ENCODE measurements at places on chromosomes 16 and 17. TPM values are rescaled to one million over a fixed set of nuclear protein-coding genes. Genes with fewer than 3 reads are reported as not detected.

GRCh38 chr16:67661886-67662652, 1.3 kb downstream of the PARD6A start:
- no peak for DNase-seq
- no peak overlapping the region for H3K4me3 ChIP-seq
- H3K27ac ChIP-seq: peak overlapping the region; percentile 97
- no peaks in the 10 kb centered on the region for H3K27me3 ChIP-seq
- peaks cover 22% of the 10 kb centered on the region for H3K36me3 ChIP-seq
- H3K4me1 ChIP-seq: peaks cover 18% of the 10 kb centered on the region

Gene ALOX15B
- total RNA-seq: not detected

Gene GDPD3
- 7.9 TPM for total RNA-seq

DNA sequence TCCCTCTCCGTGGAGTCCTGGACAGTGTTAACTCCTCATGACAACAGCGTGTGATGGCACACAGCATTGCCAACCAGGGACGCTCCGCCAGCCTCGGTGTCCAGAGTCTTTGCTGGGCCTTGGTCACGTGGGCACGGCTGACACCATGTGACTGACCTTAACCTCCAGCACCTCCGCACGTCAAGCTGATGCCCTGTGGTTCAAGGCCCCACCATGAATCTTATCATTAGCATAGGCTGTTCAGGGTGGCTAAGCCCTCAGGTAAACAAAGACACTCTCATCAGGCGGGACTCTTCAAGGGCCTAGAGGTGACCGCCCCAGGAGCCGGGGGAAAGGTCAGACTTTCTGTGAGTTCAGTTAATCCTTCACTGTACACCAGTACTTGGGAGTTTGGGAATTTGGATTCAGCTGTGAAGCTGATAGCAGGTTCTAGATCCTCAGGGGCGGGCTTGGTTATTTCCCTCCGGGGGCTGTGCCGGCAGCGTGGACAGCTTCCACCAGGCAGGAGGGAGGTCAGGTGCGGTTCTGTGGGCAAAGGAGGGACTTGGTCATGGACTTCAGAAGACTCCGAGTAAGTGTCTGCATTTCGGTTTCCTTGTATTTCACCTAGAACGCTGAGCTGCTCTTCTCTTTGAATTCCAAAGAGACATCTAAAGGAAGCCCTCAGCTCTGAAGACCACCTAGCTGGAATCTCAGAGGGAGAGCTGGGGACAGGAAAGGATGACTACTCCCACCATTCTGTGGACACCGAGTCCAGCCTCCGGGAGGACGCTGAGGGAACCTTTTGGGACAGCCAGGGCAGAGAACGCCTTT, 195.5 kb upstream of the CIBAR2 start:
- H3K27me3 ChIP-seq: no peaks in the 10 kb centered on the region
- peaks cover 76% of the 10 kb centered on the region for H3K4me1 ChIP-seq
- peak overlapping the region; percentile 57 for H3K27ac ChIP-seq
- no peak for DNase-seq

Gene DPEP3
- 0.31 TPM for total RNA-seq

Gene TBC1D3D
- total RNA-seq: 1.2 TPM

GRCh38 chr17:50517504-50518383, 9.5 kb downstream of the MYCBPAP start:
- no peak overlapping the region for H3K4me3 ChIP-seq
- no peak overlapping the region for H3K27ac ChIP-seq
- DNase-seq: no peak

GRCh38 chr16:53769787-53770186, 65.8 kb downstream of the FTO start:
- no peaks in the 10 kb centered on the region for H3K4me1 ChIP-seq
- no peak for DNase-seq
- H3K27me3 ChIP-seq: no peaks in the 10 kb centered on the region
- no peaks in the 10 kb centered on the region for H3K36me3 ChIP-seq

GRCh38 chr17:79627184-79627765, 16.4 kb upstream of the RBFOX3 start:
- DNase-seq: no peak
- H3K4me3 ChIP-seq: no peak overlapping the region
- H3K4me1 ChIP-seq: no peaks in the 10 kb centered on the region
- no peaks in the 10 kb centered on the region for H3K36me3 ChIP-seq

Gene CCP110
- 18.2 TPM for total RNA-seq

DNA sequence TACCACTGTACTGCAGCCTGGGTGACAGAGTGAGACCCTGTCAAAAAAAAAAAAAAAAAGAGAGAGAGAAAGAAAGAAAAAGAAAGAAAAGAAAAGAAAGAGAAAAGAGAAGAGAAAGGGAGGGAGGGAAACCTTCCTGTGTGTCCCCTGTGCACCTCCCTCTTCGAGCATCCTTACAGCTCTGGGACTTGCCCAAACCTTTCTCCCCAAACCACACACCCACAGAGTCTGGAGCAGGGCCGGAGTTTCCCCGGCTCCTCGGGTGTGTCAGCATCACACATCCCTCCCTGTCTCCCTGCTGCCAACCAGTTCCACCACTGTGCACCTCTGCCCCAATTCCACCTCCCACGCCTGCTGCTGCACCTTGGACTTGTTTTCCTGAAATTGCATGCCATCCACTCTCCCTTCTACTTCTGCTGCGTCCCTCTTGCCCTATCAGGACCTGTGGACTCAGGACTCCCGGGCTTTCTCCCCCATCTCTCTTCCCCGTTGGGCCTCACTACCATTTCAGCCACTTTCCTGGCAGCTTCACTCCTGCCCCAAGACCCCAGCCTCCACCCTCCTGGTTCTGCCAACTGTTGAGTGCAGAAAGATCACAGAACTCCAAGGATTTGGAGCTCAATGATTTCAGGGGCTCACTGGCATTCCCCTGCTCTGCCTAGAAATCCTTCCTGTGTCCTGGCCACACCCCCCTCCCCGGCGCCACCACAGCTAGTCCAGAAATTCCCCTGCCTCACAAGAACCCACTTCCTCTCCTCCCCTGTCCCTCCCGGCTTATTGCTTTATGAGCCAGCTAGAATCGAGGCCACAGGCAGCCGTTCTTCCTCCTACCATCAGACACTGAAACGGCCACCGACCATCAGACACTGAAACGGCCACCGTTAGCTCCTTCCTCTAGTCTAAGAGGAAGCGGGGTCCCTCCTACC, 3.7 kb upstream of the CDK3 start:
- DNase-seq: no peak
- peak overlapping the region; percentile 18 for H3K27ac ChIP-seq
- no peaks in the 10 kb centered on the region for H3K27me3 ChIP-seq
- H3K4me3 ChIP-seq: no peak overlapping the region

DNA sequence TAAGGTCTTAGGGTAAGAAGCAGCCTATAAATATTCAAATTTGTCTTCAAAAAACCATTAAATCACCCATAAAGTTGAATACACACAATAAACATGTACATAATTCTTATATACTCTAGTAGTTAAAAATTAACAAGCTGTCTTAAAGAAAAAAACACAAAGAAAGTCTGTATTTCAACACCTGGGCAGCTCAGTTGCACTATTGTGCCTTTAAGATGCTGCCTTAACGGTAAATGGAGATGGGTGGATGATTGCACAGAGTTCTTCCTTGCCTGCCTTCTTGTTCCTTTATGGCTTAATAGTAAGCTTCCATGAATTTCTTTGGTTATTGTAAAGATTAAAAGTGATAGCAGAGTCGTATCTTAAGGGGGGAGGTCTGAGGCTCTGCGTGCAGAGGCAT, 105.1 kb downstream of the TOX3 start:
- H3K36me3 ChIP-seq: no peaks in the 10 kb centered on the region
- DNase-seq: no peak
- H3K4me3 ChIP-seq: no peak overlapping the region
- no peak overlapping the region for H3K27ac ChIP-seq

- H3K36me3 ChIP-seq: no peaks in the 10 kb centered on the region
- H3K27me3 ChIP-seq: no peaks in the 10 kb centered on the region
- no peak overlapping the region for H3K4me3 ChIP-seq
- no peaks in the 10 kb centered on the region for H3K4me1 ChIP-seq
- DNase-seq: no peak
Measured at GRCh38 chr17:65271296-65271695, 134.1 kb downstream of the RGS9 start.

GRCh38 chr17:44263345-44263902, 4.5 kb downstream of the SLC4A1 start:
- no peaks in the 10 kb centered on the region for H3K4me1 ChIP-seq
- H3K27ac ChIP-seq: no peak overlapping the region
- no peaks in the 10 kb centered on the region for H3K27me3 ChIP-seq

Gene KRT15
- not detected for total RNA-seq

- H3K36me3 ChIP-seq: peaks cover 3% of the 10 kb centered on the region
- no peak overlapping the region for H3K27ac ChIP-seq
- no peak for DNase-seq
- no peak overlapping the region for H3K4me3 ChIP-seq
- H3K27me3 ChIP-seq: no peaks in the 10 kb centered on the region
Measured at GRCh38 chr16:53132406-53132805, 77.6 kb downstream of the CHD9 start.

- no peak overlapping the region for H3K27ac ChIP-seq
- H3K4me1 ChIP-seq: no peaks in the 10 kb centered on the region
- no peak for DNase-seq
- no peaks in the 10 kb centered on the region for H3K36me3 ChIP-seq
- H3K27me3 ChIP-seq: no peaks in the 10 kb centered on the region
Measured at GRCh38 chr17:73516431-73516830, 127.8 kb downstream of the SDK2 start.

GRCh38 chr16:10154389-10154788, 27.8 kb downstream of the GRIN2A start:
- H3K36me3 ChIP-seq: no peaks in the 10 kb centered on the region
- no peaks in the 10 kb centered on the region for H3K4me1 ChIP-seq
- no peaks in the 10 kb centered on the region for H3K27me3 ChIP-seq

Gene WNT9B
- total RNA-seq: not detected

GRCh38 chr16:77387815-77388209, 47.0 kb downstream of the ADAMTS18 start:
- DNase-seq: no peak
- H3K27me3 ChIP-seq: no peaks in the 10 kb centered on the region
- no peak overlapping the region for H3K27ac ChIP-seq
- no peaks in the 10 kb centered on the region for H3K36me3 ChIP-seq

Gene ADGRG3
- total RNA-seq: not detected

- no peak overlapping the region for H3K27ac ChIP-seq
- DNase-seq: no peak
- H3K27me3 ChIP-seq: no peaks in the 10 kb centered on the region
- H3K4me3 ChIP-seq: no peak overlapping the region
Measured at GRCh38 chr17:50794361-50794760, 27.0 kb upstream of the ANKRD40CL start.

Gene RGS11
- total RNA-seq: not detected

- H3K4me3 ChIP-seq: no peak overlapping the region
- no peak for DNase-seq
- no peaks in the 10 kb centered on the region for H3K27me3 ChIP-seq
Measured at GRCh38 chr17:233473-233941, 52.1 kb upstream of the DOC2B start.

GRCh38 chr16:57892041-57892440, 78.9 kb downstream of the CNGB1 start:
- no peak overlapping the region for H3K27ac ChIP-seq
- DNase-seq: no peak
- H3K4me1 ChIP-seq: no peaks in the 10 kb centered on the region
- no peaks in the 10 kb centered on the region for H3K36me3 ChIP-seq
- H3K4me3 ChIP-seq: no peak overlapping the region

- no peak overlapping the region for H3K4me3 ChIP-seq
- H3K36me3 ChIP-seq: peaks cover 91% of the 10 kb centered on the region
- H3K27me3 ChIP-seq: no peaks in the 10 kb centered on the region
- H3K4me1 ChIP-seq: no peaks in the 10 kb centered on the region
Measured at GRCh38 chr17:80312621-80313135, 52.0 kb downstream of the RNF213 start.

Gene TMC5
- total RNA-seq: not detected

DNA sequence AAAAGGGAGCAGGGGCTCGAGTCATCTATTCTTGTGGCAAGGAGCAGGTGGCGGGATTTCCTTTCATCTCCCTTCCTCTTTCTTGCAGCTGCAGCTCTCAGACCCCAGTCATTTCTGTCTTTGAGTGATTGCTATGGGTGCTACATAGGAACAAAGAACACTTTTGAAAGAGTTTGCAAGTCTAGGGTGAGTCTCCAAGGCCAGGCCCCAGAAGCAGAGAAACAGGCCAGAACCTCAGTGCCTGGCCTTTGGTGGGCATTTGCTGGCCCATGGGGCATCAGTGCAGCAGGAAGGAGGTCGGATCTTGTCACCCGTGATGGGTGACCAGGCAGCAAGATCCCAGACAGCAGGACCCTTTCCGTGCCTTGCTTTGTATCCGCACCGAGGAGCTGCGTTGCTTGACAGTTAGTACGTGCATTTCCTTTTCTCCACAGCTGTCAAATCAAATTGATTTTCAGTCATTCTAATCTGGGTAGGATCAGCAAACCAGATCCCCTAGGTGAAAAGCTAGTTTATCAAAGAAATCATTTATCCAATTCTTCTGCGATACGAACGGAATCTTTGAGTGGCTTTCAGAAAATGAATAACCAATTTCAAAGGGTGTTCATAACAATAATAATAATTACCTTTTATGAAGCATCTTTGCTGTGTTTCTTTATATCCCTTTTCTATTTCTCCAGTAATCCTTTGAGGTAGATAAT, 244.6 kb upstream of the MAF start:
- H3K4me1 ChIP-seq: no peaks in the 10 kb centered on the region
- no peak overlapping the region for H3K4me3 ChIP-seq

Gene CFDP1
- total RNA-seq: 39.4 TPM

DNA sequence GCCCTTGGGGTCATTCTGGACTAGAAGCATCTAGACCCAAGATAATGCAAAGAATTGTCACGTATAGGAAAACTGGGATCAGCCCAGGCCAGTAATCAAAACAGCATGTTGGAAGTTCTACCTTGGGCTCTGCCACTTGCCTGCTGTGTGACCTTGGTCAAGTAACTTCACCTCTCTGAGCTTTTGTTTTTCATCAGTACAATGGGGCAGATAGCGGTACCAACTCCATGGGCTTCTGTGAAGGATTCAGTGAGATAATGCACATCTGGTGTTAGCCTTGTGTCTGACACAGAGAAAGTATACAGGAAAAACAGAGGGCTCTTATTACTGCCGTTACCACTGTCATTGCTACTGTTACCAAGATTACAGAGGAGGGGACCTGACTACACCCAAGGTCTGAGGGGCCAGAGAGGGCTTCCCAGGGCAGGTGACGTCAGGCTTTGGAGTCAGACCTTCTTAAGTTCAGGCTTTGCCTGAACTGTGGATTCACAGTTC, 24.6 kb downstream of the CMIP start:
- no peak for DNase-seq
- H3K4me1 ChIP-seq: peaks cover 46% of the 10 kb centered on the region
- peak overlapping the region; percentile 52 for H3K4me3 ChIP-seq
- peak overlapping the region; percentile 63 for H3K27ac ChIP-seq
- no peaks in the 10 kb centered on the region for H3K27me3 ChIP-seq

Gene PPM1E
- not detected for total RNA-seq

All from naive thymus-derived CD4-positive, alpha-beta T cell (primary cell).